ENCODE measurements at places on chromosomes 1 and 21. TPM values are rescaled to one million over a fixed set of nuclear protein-coding genes. Genes with fewer than 3 reads are reported as not detected.

Gene KRTAP20-2
- total RNA-seq: not detected

Gene NES
- total RNA-seq: 1.4 TPM

Gene HOOK1
- 29.5 TPM for total RNA-seq

Gene MRAP
- total RNA-seq: 3.4 TPM

Gene C1orf226
- total RNA-seq: 50.4 TPM

Gene PCAT6
- 0.65 TPM for total RNA-seq

Gene HHIPL2
- total RNA-seq: not detected

Gene LIN28A
- total RNA-seq: 1.1 TPM

Gene STIL
- total RNA-seq: 0.33 TPM

Gene KRTAP19-4
- not detected for total RNA-seq

Gene CEP170
- total RNA-seq: 11.3 TPM

Gene SPRR2B
- not detected for total RNA-seq

Gene ZNF695
- not detected for total RNA-seq

Gene KRTAP10-1
- total RNA-seq: not detected

Gene LHX8
- total RNA-seq: not detected

Gene IL20
- not detected for total RNA-seq

Gene TSSK3
- 1.6 TPM for total RNA-seq

Gene TCHH
- 0.08 TPM for total RNA-seq

Gene PIGP
- 13.6 TPM for total RNA-seq

Gene KRTAP10-11
- not detected for total RNA-seq

Gene LCE1E
- total RNA-seq: not detected

Gene FCRL5
- 0.05 TPM for total RNA-seq

Gene DNAJC6
- 0.25 TPM for total RNA-seq

Gene RGS21
- not detected for total RNA-seq

Gene SELE
- total RNA-seq: 0.93 TPM

Gene CLEC20A
- total RNA-seq: not detected

Gene SH2D1B
- total RNA-seq: 0.10 TPM

Gene GJA8
- total RNA-seq: not detected

Gene ETV3L
- not detected for total RNA-seq

Gene MX2
- total RNA-seq: 0.75 TPM

Gene SMIM12
- total RNA-seq: 32.0 TPM

Gene IFI44L
- total RNA-seq: 0.63 TPM

Gene CELA3A
- 13.4 TPM for total RNA-seq

Gene RPS6KC1
- total RNA-seq: 5.6 TPM

Gene TMEM50A
- 26.5 TPM for total RNA-seq

Gene POU3F1
- total RNA-seq: 0.08 TPM

Gene UBL4B
- total RNA-seq: not detected

Gene RNF186
- 0.60 TPM for total RNA-seq

Gene HSF2BP
- 0.20 TPM for total RNA-seq

Gene DOP1B
- total RNA-seq: 23.6 TPM

Gene PTGS2
- 0.48 TPM for total RNA-seq

Gene GPR3
- not detected for total RNA-seq

Gene A3GALT2
- not detected for total RNA-seq

Gene FCRL6
- 0.23 TPM for total RNA-seq

Gene MMEL1
- total RNA-seq: not detected

Gene ARMH1
- 14.7 TPM for total RNA-seq

Gene TMEM52
- 11.3 TPM for total RNA-seq

Gene TRPM2
- total RNA-seq: 1.4 TPM

Gene PATJ
- total RNA-seq: 33.4 TPM

Gene AMY1C
- not detected for total RNA-seq

Gene OXCT2
- total RNA-seq: not detected

Gene LGR6
- 1.4 TPM for total RNA-seq

Gene S1PR1
- total RNA-seq: 12.1 TPM

Gene TMPRSS15
- total RNA-seq: not detected

Gene ZBTB8B
- total RNA-seq: not detected

Gene AADACL3
- not detected for total RNA-seq
